ENCODE measurements at places on chromosomes 2 and 18. TPM values are rescaled to one million over a fixed set of nuclear protein-coding genes. Genes with fewer than 3 reads are reported as not detected.

ANKRD30BL gene
- total RNA-seq = not detected

IL1F10 gene
- not detected for total RNA-seq

AQP12B gene
- not detected for total RNA-seq

- no peak for DNase-seq
- H3K4me3 ChIP-seq = no peak overlapping the region
- H3K36me3 ChIP-seq = no peaks in the 10 kb centered on the region
- no peaks in the 10 kb centered on the region for H3K4me1 ChIP-seq
- H3K27ac ChIP-seq = no peak overlapping the region
These were observed 657.2 kb upstream of the FSHR start for GRCh38 chr2:49811502-49811901.

DNA sequence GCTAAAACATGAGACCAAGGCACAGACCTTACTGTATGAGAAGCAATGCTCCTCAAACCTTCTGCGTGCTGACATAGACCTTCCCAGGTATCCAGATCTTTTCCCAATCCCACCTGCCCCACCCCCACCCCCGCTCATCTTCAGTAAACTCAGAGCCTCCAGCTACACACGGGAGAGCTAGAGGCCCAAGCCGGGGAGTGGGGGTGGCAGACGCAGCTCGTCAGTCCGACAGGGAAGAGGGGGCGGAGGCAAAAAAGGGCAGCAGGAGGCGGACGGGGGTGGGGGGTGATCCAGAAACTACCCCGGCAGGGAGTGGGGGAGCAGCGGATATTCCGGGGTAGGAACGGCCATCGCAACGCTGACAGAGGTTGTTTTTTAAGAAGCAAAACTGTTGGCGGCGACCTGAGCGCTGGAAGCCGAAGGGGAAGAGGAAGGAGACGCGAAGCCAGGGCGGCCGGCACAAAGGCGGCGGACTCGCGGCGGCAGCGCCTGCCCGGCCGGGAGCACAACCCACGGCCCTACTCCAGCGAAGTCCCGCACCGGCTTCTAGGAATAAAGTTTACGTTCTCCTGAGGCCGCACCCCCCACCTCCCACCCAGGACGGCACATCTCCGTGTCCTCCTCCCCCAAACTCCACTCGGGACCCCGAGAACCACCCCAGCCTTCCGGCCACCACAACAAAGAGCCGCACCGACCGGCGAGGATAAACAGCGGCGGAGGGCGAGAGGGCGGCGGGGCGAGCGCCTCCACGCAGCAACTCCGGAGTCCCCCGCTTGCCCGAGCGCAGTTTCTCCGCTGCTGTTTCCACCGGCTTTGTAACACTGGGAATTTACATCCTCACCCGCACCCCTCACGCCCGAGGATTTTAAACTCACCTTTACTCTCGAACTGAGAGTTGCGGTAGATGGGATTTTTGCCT, 722 bp downstream of the BAZ2B start:
- DNase-seq = peak; percentile 60
- peak overlapping the region; percentile 31 for H3K27ac ChIP-seq
- no peaks in the 10 kb centered on the region for H3K36me3 ChIP-seq
- peak overlapping the region; percentile 82 for H3K4me3 ChIP-seq
- H3K4me1 ChIP-seq = peaks cover 12% of the 10 kb centered on the region
- peaks cover 23% of the 10 kb centered on the region for H3K27me3 ChIP-seq

DNA sequence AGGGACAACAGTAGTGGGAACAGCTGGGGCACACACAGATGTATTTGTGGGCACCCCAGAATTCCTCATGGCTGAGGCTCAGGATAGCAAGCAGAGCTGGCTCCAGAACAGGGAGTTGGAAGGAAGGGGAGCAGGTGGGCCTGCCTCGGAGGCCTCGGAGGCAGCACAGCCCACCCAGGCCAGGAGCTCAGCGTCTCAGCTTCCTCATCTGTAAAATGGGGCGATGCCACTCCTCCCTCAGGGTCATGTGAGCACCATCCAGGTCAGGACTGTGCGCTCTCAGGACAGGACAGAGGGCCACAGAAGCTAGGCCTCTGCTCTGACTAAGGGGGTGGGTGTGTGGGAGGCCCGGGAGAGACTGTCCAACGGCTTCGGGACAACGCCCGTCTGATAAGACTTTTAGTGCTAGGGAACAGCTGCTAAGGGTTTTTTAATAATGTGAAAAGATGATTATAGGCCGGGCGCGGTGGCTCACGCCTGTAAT, 106.2 kb downstream of the HDAC4 start:
- peaks cover 77% of the 10 kb centered on the region for H3K4me1 ChIP-seq
- DNase-seq = no peak
- peaks cover 12% of the 10 kb centered on the region for H3K27me3 ChIP-seq
- peaks cover 2% of the 10 kb centered on the region for H3K36me3 ChIP-seq
- no peak overlapping the region for H3K4me3 ChIP-seq

DNA sequence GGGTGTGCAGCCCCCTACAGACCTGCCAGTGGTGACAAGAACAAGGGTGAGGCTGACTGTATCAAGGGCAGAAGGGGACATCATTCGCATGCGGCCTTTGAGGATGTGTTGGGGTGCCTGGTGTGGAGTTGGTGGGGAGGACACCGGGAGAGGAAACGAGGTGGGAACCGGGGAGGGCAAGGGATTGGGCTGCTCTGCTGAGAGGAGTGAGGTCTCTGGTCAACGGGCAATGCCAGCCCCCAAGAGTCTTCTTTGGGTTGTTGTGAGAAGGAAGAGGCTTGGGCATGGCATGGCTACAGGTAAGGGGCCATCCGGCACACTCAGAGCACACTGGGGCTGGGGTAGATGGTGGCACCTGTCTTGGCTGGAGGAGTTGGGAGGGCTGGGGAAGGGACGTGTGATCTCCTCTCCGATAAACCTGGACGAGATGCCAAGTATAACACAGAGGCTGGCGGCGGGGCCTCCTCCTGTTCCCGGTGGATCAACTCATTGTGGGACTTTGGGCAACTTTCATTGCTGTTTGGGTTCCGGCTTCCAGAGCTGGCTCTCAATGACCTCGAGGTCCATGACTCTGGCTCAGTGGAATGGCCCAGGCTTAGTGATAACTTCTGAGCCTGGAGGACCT, 37.0 kb downstream of the KCNF1 start:
- H3K27me3 ChIP-seq = peaks cover 34% of the 10 kb centered on the region
- H3K4me3 ChIP-seq = no peak overlapping the region
- no peak overlapping the region for H3K27ac ChIP-seq

GRCh38 chr18:48159816-48160215, 229.4 kb upstream of the SMAD2 start:
- no peaks in the 10 kb centered on the region for H3K4me1 ChIP-seq
- no peak for DNase-seq
- H3K27ac ChIP-seq = no peak overlapping the region
- H3K27me3 ChIP-seq = peaks cover 5% of the 10 kb centered on the region
- no peak overlapping the region for H3K4me3 ChIP-seq

- peaks cover 3% of the 10 kb centered on the region for H3K4me1 ChIP-seq
- no peak overlapping the region for H3K4me3 ChIP-seq
- peaks cover 2% of the 10 kb centered on the region for H3K27me3 ChIP-seq
- DNase-seq = no peak
- H3K36me3 ChIP-seq = no peaks in the 10 kb centered on the region
These were observed 493.2 kb upstream of the FANCL start for GRCh38 chr2:58734365-58734764.

GRCh38 chr2:109370399-109371035, 241.5 kb downstream of the SH3RF3 start:
- no peak overlapping the region for H3K4me3 ChIP-seq
- peaks cover 2% of the 10 kb centered on the region for H3K27me3 ChIP-seq
- no peak overlapping the region for H3K27ac ChIP-seq
- DNase-seq = no peak
- H3K4me1 ChIP-seq = no peaks in the 10 kb centered on the region
- H3K36me3 ChIP-seq = no peaks in the 10 kb centered on the region

DNA sequence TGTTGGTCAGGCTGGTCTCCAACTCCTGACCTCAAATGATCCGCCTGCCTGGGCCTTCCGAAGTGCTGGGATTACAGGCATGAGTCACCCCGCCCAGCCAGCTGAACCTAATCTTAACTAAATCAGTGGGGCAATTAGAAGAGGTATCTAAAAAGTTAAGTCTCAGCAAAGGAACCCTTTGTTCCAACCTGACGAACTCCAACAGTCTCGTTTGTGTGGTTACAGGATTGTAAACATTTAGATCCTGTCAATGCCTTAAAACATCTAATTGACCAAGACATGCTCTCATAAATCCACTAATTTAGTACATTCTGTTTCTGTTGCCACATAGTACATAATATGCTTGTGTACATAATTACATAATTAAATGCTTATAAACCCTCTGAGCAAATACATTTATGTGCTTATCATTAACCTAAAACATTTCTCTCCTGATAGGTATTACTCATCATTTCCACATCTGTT, 31.1 kb upstream of the STK39 start:
- no peak overlapping the region for H3K27ac ChIP-seq
- no peaks in the 10 kb centered on the region for H3K4me1 ChIP-seq
- no peaks in the 10 kb centered on the region for H3K27me3 ChIP-seq

DNA sequence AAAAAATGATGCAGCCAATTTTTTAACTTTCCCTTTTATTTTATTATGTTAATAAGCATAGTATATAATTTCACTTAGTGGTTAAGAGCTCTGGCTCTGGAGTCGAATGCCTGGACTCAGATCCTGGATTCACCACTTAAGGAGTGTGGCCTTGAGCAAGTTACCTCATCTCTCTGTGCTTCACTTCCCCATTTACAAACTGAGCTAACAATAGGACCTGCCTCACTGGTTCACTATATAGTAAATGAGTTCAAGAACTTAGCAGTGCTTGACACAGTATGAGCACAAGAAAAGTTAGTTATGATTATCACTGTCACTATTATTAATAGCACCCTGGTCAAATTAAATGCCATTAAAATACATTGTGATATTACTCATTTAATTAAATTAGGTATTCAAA, 30.6 kb downstream of the SCN3A start:
- H3K27me3 ChIP-seq = peaks cover 1% of the 10 kb centered on the region
- no peaks in the 10 kb centered on the region for H3K4me1 ChIP-seq
- no peaks in the 10 kb centered on the region for H3K36me3 ChIP-seq
- no peak for DNase-seq
- no peak overlapping the region for H3K27ac ChIP-seq
- H3K4me3 ChIP-seq = no peak overlapping the region
